ENCODE measurements at places on chromosomes 2 and 18.

DNA sequence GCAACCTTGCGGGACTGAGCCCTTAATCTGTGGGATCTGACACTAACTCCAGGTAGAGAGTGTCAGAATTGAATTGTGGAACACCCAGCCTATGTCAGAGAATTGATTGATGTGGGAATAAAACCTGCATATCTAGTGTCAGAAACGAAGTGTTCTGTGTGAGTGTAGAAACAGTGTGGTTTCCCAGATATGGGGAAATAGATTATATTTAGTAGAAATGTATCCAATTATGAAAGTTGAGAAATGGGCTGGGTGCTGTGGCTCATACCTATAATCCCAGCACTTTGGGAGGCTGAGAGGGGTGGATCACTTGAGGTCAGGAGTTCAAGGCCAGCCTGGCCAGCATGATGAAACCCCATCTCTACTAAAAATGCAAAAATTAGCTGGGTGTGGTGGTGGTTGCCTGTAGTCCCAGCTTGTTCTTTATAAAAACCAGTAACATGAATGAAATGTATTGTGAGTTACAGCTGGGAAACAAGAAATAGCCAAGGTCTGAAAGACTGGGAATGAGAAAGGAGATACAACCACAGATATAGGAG, 4.3 kb upstream of the TP53I3 start:
- no peak for DNase-seq

GRCh38 chr2:15719566-15720313, 128.1 kb downstream of the DDX1 start:
- no peak for DNase-seq

DNA sequence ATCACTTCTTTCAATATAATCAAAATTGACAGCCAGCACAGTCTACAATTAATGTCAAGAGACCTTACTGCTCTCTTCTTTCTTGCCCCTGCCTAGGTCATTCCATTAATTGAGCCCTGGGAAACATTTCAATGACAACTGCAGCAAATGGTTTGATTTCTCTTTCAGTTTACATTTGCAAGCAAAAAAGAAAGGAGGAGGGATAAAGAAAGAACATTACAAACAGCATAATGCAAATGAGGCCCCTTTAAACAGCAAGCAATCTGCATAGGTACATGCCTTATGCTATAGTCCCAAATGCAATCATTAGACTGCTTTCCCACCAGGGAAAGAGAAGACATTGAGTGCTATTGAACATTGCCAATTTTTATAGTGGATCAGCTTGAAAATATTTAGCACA, 655.0 kb upstream of the CDH2 start:
- no peak for DNase-seq

DNA sequence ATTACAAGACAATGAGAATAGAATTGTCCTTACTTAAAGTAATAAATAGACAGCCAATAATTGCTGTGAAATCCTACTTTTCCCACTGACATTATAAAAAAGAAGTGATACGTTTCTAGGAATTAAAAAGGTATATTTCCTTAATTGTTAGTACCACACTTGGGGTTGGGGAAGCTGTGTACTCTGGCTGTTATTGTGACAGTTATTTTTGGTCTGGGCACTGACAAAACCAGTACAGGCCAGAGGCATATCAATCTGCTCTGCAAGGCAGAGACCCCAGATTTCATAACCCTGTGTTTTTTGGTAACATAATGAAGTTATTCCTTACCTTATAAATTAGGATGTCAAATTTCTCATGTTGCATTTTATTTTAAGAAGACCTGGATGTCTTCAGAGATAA, 66.5 kb downstream of the RAB10 start:
- DNase-seq, result no peak

GRCh38 chr2:136727973-136728699, 37.2 kb upstream of the THSD7B start:
- DNase-seq, result no peak

DNA sequence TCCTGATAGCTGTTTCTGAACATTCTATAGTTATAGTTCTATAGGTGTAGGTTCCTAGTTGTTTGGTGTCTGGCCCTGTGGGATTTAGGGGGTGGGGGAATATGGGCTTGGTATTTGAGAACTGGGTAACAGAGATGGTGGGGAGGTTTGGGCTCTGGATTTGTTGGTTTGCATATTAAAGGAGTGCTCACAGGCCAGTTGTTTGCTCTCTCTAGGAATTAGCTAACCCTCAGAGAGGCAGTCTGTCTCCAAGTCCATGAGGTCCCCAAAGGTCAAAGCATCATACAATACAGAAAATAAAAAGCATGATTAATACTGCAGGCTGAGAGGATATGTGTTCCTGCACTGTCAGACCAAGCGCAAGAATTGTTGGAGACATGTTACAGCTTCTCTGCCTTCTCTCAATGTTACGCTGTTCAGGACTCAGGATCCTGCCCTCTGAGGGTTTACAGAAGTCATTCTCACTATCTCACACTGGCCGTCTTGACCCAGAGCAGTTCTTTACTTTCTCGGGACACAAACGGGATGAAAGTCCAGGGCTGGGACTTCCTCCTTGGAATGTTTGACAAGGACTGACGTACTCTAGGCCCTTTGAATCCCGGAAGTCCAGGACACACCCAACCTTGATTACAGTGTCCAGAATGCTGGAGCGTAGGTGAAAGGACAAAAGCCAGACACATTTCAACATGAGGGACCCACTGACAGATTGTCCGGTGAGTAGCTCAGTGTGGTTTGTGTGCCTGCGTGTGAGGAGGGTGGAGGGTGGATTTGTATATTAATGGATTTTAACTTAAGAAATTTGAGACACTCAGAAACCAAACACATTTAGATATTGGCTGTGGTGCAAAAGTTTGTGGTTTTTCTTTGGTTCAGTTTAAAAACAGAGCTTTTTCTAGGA, at the start of gene NOSTRIN:
Gene NOSTRIN (plus strand): TSS at position 677 of the 898 bp plus-strand sequence. CDS start 10 bp downstream, at position 687.
- no peak for DNase-seq

GRCh38 chr2:191255271-191255670, 10.1 kb downstream of the MYO1B start:
- no peak for DNase-seq

GRCh38 chr2:143428700-143429099, 299.5 kb downstream of the ARHGAP15 start:
- DNase-seq, result no peak

DNA sequence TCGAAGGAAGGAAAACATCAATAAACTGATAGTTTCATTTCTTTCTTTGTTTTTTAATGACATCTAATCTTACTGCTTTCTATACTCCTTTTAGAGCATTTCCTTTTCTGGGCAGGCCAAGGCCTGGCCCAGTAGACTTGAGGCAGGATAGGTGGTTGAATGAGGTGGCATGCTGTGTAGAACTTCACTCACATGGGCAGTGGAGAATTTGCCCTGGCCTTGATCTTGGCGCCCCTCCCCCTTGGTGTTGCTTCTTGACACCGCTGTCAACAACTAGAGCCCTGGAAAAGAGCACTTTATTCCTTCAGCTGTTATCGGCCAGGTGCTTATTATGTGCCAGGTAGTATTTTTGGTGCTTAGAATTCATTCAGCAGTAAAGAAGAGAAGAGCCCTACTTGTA, 37.4 kb downstream of the XRCC5 start:
- no peak for DNase-seq

DNA sequence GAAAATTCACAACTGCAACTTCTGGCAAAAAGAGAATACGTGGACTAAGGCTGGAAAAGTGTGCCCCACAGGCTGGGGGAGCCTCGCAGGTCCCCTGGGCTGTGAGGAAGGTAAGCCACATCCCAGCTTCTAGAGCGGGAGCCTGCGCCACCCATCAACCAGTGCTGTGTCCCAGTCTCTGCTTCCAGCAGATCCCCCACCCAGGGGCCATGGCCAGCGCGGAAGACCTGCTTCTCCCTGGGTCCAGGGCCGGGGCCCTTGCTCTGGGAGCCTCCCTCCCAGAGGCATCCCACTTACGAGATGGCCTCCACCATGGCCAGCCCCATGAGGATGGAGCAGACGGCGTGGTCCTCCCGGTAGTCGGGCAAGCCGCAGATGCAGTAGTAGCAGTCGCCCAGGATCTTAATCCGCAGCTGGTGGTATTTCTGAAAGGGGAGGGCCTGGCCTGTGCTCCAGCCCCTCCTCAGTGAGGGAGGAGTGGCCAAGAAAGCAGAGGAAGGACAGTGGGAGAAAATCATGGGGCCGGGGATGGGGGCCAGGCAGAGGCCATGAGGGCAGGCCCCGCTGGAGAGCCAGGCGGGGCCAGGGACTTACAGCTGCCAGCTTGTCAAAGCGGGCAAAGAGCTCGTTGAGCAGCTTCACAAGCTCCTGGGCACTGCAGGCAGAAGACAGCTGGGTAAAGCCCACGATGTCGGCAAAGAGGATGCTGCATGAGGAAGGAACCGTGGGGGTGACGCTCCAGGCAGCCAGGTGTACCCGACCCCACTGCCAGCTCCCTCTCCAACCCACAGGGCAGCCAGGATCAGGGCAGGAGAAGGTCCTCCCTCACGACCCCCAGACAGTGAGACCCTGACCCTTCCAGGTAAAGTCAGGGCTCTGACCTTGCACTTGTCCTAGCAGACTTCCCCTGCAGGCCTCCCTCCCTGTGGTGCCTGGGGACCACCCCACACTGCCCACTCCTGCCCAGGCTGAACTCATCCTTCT, 48.0 kb downstream of the CENPO start:
- no peak for DNase-seq

- DNase-seq, result no peak
These were observed 31.3 kb downstream of the CNGA3 start for GRCh38 chr2:98377544-98377943.

DNA sequence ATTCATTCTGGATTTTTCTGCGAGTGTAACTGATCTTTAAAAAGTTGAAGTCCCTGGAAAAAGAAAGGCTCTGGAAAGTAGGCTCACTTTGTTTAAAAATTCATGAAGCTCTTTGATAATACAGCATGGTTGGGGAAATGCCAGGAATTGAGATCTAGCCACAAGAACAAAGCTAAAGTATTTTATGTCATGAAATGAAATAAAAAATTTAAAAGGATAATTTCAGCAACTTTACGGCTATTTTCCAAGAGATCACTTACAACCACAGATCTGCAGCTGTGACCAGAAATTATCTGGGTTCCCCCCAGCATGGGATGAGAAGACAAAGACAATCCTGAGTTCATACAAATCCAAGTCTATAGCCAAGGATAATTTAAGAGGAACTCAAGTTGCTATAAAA, 25.3 kb upstream of the RFX8 start:
- DNase-seq, result no peak

- DNase-seq, result no peak
These were observed 18.6 kb downstream of the WDSUB1 start for GRCh38 chr2:159267921-159268320.

DNA sequence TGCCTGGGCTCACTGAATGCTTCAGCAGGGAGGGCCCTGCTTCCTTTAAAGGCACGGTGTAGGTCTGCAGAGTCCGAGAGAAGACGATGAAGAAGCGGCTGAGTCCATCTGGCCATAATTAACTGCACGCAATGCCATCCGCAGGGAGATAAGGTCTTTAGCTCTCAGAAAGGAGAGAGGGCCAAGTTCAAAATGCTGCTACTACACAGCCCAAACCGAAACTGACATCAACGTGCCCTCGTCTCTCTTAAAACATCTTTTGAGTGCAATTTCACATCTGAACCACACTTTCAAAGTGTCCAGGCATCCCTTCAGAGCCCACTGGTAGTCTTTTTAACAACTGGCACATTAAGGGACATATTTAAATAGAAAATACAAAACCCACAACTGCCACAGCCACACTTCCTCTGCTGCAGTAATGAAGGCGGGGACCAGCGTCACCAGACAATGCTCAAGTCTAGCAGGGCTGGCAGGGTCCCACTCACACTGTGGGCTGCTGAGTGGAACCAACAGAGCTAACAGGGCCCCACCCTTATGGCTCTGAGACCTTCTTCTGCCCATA, 35.8 kb downstream of the ST3GAL5 start:
- DNase-seq, result no peak

DNA sequence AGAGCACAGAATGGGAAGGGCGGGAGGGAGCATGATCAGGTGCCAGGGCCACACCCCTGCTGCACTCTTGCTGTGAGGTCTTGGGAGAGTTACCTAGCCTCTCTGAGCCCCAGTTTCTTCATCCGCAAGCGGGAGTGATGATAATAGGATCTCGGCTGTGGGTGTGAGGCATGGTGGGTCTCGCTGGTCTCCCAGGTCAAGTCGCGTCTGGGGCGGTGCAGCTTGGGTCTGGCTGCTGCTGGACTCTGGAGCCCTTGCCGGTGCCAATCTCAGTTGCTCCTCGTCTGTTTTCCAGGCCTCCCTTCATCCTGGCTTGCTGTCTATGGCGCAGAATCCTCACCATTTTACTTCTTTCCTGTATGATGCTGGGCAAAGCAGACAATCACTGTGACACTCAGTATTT, 130.3 kb upstream of the RAB12 start:
- no peak for DNase-seq

- DNase-seq, result no peak
These were observed 217.2 kb upstream of the OSR1 start for GRCh38 chr2:19575641-19576040.

- DNase-seq, result no peak
These were observed 561.9 kb downstream of the GALR1 start for GRCh38 chr18:77811503-77811902.

- DNase-seq, result peak; percentile 32
These were observed at the start of gene HOXD9 for GRCh38 chr2:176122683-176123410. Gene HOXD9 (plus strand): TSS chr2:176122719. CDS start chr2:176122769, 50 bp downstream.

- DNase-seq, result no peak
These were observed 56.0 kb downstream of the SERPINB7 start for GRCh38 chr18:63831080-63831788.

GRCh38 chr2:23621616-23622015, 236.6 kb downstream of the KLHL29 start:
- DNase-seq, result no peak

GRCh38 chr2:134008837-134009236, 245.0 kb upstream of the MGAT5 start:
- DNase-seq, result no peak

DNA sequence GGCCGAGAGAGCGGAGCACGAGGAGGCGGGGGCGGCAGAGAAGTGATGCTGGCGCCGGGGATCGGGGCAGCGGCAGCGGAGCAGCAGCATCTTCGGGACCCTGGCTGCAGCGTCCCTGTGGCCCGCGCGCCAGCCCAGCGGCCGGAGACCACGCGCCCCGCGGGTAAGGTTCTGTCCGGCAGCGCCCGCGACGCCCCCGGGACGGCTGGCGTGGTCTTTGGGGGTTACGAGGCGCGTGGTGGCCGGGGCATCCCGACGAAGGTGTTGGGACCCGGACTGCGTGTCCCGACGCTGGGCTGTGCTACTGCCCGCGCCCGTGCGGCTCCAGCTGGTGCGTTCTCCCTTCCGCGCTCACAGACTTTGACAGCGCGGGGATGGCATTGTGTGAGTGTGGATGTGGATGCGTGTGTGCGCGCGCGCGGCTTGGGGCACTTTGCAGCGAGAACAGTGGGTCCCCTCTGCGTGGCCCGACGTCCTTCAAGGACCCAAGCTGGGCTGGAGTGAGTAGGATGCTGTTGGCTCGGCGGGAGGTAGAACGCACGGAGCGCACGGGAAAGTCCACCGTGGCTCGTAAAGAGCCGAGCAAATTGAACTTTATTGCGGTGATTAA, 405.0 kb downstream of the XIRP2 start:
- no peak for DNase-seq

DNA sequence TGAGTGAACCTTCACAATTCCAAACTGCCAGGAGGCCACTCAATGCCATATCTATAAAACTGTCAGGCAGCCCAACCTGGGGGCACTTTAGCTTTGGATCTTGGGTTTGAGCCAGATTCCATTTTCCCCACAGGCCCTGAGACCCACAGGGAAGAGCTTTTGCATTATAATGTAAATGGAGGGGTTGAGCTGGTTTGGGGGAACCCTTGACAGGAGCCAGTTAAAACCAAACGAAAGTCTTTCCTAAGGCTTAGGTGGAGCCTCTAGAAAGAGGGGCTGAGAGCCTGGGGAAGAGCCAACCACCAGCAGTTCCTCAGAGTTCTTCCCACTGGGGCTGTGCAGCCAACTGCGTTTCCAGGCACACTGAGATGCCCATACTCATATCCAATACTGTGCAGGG, 42.7 kb downstream of the BCL11A start:
- peak; percentile 44 for DNase-seq

GRCh38 chr2:223282221-223282620, 230.2 kb downstream of the KCNE4 start:
- no peak for DNase-seq
